ENCODE measurements at places on chromosomes 3 and 15. TPM values are rescaled to one million over a fixed set of nuclear protein-coding genes. Genes with fewer than 3 reads are reported as not detected.

Gene NR2E3
- not detected for total RNA-seq

Gene MYH15
- 0.31 TPM for total RNA-seq

Gene ZNF860
- 3.7 TPM for total RNA-seq

Gene NR1D2
- 7.8 TPM for total RNA-seq

Gene MESP1
- 0.78 TPM for total RNA-seq

Gene HTR3E
- total RNA-seq: not detected

Gene EXD1
- total RNA-seq: not detected

Gene GOLGA8T
- total RNA-seq: not detected

Gene ADGRG7
- not detected for total RNA-seq

Gene NAALADL2
- total RNA-seq: 0.23 TPM

Gene GOLGA8Q
- total RNA-seq: 1.2 TPM

Gene CTXN2
- total RNA-seq: not detected

Gene TUSC7
- total RNA-seq: not detected

Gene IGF2BP2
- total RNA-seq: 116 TPM

Gene KBTBD13
- total RNA-seq: not detected

Gene PLCH1
- not detected for total RNA-seq

Gene MESP2
- total RNA-seq: 1.7 TPM

Gene GPR156
- total RNA-seq: not detected

Gene ZPLD1
- 0.72 TPM for total RNA-seq
